ENCODE measurements at places on chromosomes 5 and 9.

DNA sequence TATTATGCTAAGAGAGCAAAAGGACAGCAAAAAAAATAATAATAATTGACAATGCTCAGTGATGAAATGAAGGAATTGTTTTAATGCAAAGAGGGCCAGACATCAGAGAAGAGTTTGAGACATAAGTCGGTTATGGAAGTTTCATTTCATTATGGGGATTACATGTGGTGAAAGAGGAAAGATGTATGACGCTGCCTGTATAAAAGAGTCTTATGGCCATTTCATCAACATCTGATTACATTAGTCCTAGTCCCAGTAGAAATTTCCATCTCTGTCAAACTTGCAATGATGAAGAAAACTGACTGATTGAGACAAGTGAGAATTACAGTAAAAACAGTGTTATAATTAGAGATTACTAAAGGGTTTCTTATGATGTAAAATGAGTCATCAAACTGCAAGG, 900.6 kb upstream of the CDH9 start:
- no peak for DNase-seq

- no peak for DNase-seq
These were observed 4.1 kb downstream of the PAX5 start for GRCh38 chr9:37029776-37030610.

- no peak for DNase-seq
These were observed 273.2 kb upstream of the CDH9 start for GRCh38 chr5:27311544-27311943.

DNA sequence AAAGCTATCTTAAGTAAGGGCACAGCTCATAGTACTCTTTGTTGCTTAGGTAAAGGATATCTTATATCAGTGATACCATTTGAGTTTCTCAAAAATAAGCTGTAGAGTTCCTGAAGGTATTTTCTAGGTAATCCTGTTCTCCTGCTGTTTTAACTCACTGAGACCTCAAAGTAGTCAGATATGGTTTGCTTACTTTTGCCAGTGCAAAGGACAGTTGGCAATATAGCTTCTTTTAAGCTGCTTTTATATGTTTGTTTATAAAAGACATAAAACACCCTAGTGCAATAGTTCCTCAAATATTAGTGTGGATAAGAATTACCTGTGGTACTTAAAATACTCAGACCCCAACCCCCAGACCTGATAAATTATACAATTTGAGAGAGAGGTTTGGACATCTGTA, 12.1 kb downstream of the NCBP1 start:
- no peak for DNase-seq

GRCh38 chr5:16975950-16976624, 40.0 kb upstream of the MYO10 start:
- no peak for DNase-seq

DNA sequence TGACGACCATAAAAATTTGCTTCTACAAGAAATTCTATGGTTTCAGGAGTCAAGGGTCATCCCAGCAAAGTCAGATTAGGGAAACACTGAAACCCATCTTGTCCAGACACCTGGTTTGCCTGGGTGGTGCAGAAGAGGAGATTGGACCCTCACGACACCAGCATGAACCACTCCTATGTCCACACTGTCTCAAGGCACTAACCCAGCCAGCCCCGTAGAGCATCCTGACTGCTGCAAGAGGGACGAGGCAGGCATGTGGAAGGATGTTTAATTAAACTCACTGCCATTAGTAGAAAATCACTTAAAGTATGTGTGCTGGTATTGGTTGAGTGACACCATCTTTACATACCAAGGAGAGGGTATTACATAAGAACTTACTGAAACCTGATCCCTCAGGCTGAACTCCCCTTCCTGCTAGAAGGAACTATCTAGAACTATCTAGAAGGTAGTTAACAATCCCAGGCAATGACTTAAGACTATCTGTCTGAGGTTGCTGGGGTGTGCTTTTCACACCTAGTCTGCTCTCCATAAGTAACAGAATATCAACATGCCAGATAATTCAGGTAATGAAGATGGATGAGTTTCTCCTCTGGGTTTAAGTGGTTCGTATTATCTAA, 93.6 kb downstream of the SEMA6A start:
- DNase-seq: no peak

- no peak for DNase-seq
These were observed 5.7 kb downstream of the IL6ST start for GRCh38 chr5:55988979-55989638.

GRCh38 chr5:103090791-103091190, 29.1 kb downstream of the GIN1 start:
- DNase-seq: no peak

DNA sequence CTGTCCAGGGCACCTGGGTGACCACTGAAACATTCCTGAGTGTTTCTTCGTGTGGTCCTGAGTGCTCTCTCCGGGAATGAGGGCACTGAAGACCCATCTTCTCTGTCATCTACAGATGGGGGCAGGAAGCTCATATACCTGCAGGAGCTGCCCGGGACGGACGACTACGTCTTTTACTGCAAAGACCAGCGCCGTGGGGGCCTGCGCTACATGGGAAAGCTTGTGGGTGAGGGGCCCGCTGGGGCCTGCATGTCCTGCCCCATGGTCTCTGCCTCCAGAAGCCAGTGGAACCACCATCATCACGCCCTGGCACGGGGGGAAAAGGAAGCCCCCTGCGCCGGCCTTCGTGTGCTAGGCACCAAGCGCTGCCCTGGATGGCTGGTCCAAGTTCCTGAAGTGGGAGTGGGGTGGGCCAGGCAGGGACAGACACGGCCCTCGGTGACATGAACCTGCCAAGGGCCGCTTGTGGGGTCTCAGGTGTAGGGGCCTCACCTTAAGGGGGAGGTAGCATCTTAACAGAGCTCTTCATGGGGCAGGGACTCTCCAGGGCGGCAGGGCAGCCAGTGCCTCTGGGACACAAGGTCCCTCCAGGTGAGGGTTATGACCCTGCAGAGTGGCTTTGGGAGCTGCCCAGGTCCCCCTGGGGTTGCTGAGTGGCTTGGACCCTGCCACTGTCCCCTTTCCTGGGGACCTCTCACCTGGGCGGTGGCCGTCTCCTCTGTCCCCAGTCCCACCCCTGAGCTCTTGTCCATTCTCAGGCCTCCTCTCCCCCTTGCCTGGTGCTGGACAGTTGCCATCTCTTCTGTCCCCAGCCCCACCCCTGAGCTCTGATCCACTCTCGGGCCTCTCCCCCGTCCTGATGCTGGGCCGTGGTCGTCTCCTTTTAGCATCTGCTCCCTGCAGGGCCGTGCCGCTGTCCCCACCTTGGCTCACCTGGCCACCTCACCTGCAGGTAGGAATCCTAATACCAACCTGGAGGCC, 2.1 kb downstream of the OBP2A start:
- no peak for DNase-seq

GRCh38 chr5:116605310-116606070, 30.9 kb upstream of the SEMA6A start:
- no peak for DNase-seq

GRCh38 chr5:130974021-130974683, 190.9 kb downstream of the HINT1 start:
- DNase-seq: no peak

DNA sequence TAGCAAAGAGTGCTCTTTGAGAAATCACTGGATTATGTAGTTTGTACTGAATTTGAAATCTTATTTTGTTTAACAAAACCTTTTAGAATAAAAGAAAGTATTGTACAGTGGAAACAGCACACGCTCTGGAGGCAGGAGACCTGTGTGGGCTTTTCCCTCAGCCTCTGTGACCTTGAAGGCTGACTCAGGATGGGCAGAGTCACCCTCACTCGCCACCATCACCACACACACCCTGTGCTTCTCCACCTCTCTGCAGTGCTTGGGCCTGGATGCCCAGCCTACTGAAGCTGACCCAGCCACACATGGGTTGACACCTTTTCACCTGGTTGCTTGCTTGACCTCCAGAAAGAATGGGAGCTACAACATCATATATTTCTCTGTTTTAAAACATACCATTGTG, 19.6 kb downstream of the ANGPTL2 start:
- no peak for DNase-seq

GRCh38 chr9:84317563-84317962, 23.0 kb downstream of the SLC28A3 start:
- DNase-seq: no peak

DNA sequence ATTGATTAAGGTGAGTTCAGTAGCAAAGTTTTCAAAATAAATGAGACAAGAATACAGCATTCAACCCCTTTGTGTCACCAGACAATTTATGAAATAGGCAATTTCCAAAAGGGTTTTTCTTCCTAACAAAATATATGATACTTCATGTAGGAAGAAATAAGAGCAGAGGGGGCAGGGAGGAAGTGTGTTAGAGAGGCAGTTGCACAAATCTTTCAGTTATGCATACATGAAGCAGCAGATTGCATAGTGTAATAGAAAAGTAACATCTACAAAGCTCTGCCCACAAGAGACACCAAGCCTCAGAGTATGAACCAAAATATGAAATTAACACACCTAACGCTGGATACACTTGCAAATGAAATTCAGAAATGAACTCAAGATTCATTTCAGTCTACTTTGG, 157.0 kb downstream of the DENND1A start:
- no peak for DNase-seq

GRCh38 chr9:97848215-97848479, 4.9 kb upstream of the FOXE1 start:
- DNase-seq: no peak

DNA sequence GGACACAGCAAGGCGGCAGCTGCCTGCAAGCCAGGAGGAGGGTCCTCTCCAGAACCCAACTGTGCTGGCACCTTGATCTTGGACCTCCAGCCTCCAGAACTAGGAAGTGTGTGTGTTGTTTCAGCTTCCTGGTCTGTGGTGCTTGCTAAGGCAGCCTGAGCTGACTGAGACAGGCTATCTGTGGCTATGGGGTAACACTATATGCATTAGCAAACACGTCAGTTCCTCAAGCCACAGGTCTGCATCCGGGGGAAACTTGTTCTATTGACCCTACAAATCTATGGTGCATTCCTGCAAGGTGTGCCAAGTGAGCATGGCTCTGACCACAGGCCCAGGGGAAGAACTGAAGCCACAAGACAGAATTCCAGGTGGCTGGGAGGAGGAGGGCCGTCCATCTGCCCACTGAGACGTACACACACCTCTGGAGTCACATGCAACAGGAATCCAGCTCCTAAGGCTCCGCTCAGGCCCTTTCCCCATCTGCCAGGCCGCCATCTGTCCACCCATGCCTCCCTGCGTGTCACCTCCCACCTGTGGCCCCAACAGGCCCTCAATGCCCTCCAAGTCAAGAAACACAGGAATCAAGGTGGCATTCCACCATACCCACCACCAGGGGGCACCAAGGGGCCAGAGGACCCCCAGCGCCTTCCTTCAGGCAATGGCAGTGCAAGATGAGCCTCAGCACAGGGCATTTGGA, 174.9 kb downstream of the ROR2 start:
- peak; percentile 46 for DNase-seq

All from activated B cell treated with CpG ODN at 0.5 μM for 24 hours (primary cell).